Stimulated activated CD4-positive, alpha-beta T cell treated with anti-CD3 and anti-CD28 coated beads, TNF-alpha, amount 100 ng/mL, for 1 hour (primary cell): ENCODE measurements at places on chromosomes 16 and 17.

GRCh38 chr17:40417258-40417608 lies 463 bp downstream of the TOP2A start:
- DNase-seq = no peak

- no peak for DNase-seq
These were observed 8.5 kb upstream of the P2RX1 start for GRCh38 chr17:3924512-3925350.

GRCh38 chr17:72116661-72117521 lies 3.9 kb upstream of the SOX9 start:
- no peak for DNase-seq

GRCh38 chr16:57526498-57526897 lies 9.9 kb downstream of the CCDC102A start:
- no peak for DNase-seq

DNA sequence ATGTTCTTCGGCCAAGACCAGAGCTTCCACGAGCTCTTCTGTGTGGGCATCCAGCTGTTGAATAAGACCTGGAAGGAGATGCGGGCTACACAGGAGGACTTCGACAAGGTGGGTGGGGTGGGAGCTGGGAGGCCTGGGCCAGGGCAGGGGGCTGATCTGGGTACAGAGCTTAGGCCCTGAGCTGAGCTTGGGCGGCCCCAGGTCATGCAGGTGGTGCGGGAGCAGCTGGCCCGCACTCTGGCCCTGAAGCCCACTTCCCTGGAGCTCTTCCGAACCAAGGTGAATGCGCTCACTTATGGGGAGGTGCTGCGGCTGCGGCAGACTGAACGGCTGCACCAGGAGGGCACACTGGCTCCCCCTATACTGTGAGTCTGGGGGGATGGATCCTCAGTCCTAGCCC lies 3.5 kb downstream of the ELMO3 start:
- DNase-seq = no peak

GRCh38 chr17:56699186-56699894 lies 105.8 kb downstream of the NOG start:
- DNase-seq = no peak

GRCh38 chr16:7577588-7577987 lies 244.9 kb downstream of the RBFOX1 start:
- DNase-seq = no peak

GRCh38 chr17:4856937-4857314 lies 23.8 kb downstream of the MINK1 start:
- DNase-seq = no peak

GRCh38 chr16:55000595-55000994 lies 69.9 kb downstream of the IRX5 start:
- DNase-seq = no peak

- no peak for DNase-seq
These were observed 48.3 kb downstream of the BAIAP2 start for GRCh38 chr17:81083125-81083765.

- DNase-seq = no peak
These were observed 16.4 kb upstream of the OSGIN1 start for GRCh38 chr16:83936581-83937165.
